ENCODE measurements at places on chromosomes 12 and 14.

GRCh38 chr12:121162384-121162783 is 29.7 kb downstream of the P2RX7 start:
- DNase-seq = no peak

GRCh38 chr14:99685596-99685995 is 1.5 kb downstream of the CYP46A1 start:
- no peak for DNase-seq

GRCh38 chr12:109461049-109461845 is 15.9 kb downstream of the KCTD10 start:
- peak; percentile 16 for DNase-seq

GRCh38 chr14:84465880-84466279 is 1064.1 kb upstream of the FLRT2 start:
- DNase-seq = no peak

DNA sequence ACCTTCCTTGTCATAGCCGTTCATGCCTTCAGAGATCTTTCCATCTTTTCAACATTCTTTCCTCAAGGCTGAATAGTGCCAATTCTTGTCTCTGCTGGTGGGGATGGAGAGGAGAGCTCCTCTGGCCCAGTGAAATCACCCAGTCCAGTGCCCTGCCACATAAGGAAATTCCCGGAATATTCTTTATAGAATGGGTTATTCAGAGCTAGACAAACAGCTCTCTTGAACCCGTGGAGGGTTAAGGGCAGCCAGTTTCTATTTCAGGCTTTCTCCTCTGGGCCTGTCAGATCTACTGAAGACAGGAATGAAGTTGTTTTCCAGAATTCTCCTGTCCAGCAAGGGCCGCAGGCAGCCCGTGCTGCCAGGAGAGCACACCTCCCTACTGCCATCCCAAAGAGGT is 8.1 kb upstream of the NRIP2 start:
- DNase-seq = no peak

- DNase-seq = no peak
Measured at GRCh38 chr12:75955251-75955650, 76.3 kb downstream of the PHLDA1 start.

DNA sequence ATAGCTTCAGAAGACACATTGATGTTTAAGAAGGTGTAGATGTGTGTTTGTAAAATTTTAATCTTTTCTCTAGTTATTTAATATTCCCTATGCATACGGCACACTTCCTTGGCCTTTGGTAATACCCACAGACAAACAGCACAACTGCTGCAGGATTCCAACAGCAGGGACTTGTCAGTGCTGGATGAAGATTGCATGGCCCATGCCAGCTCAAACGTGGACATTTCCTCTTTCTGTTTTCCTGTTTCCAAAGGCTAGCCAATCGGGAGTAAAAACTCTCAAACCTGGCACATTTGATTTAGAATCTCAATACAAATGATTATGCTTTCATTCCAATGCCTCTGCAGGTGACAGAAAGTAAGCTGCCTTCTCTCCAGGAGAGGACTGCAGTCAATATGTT is 22.5 kb upstream of the PDE3A start:
- no peak for DNase-seq

- no peak for DNase-seq
Measured at GRCh38 chr14:67577909-67578749, 21.9 kb downstream of the PIGH start.

DNA sequence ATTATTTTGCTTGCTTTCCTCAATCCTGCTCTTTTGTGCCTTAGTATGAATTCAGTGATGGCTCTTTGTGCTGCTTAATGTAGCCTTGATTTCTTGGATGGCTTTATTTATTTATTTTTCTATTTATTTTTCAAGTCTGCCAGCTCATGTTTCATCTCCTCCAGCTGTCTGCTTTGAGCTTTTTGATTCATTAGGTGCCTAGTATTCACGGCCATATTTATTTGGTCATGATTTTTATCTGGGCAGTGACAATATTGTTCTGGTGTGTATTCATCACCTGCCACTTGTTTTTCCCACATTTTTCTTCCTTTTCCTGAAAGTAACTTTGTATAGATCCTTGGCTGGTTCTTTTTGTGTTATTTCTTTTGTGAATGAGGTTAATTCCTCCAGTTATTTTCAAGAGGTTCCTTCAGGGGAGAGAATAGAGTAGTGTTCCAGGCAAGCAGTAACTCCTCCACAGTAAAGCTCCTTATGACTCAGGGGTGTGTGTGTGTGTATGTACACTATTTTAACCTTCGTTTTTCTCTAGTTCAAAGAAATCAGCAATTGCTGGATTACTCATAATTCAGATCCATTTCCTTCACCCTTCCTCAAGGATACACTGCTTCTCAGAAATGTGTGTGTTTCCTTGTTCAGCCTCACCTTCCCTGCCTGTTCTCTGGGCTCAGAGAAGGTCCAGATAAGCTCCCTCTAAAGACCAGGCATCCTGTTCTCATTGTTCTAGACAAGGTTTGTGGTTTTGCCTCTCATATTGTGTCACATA is 51.6 kb upstream of the PMCH start:
- DNase-seq = no peak

DNA sequence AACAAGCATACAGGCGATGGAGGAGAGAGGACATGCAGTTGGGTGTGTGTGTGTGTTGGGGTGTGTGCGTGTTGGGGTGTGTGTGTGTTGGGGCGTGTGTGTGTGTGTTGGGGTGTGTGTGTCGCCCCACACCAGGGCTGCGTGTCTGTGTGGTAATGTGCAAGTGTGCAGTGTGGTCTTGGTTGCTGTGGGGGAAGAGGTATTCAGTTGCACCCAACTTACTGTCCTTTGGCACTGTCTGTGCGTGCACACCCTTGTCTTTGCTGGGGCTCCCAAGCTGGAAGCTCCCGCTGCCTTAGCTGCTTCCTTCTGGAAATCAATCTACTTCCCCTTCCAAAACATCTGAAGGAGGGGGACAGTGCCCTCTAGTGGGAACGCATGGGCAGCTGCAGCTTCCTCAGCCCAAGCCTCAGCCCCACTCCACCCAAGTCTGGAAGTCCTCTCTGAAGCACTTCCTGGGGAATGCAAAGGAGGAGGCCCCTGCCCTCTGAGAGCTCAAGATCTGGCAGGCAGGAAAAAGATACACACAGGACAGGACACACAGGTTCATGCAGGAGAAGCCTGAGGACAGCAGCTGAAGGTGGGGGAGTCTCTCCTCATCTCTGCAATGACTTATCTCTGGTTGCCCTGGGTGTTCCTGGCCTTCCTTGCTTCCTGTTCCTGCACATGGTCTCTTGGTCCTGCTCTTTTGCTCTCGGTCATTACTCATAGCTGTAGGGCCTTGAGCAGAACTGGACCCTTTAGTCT is 13.1 kb downstream of the ASIC1 start:
- peak; percentile 72 for DNase-seq

DNA sequence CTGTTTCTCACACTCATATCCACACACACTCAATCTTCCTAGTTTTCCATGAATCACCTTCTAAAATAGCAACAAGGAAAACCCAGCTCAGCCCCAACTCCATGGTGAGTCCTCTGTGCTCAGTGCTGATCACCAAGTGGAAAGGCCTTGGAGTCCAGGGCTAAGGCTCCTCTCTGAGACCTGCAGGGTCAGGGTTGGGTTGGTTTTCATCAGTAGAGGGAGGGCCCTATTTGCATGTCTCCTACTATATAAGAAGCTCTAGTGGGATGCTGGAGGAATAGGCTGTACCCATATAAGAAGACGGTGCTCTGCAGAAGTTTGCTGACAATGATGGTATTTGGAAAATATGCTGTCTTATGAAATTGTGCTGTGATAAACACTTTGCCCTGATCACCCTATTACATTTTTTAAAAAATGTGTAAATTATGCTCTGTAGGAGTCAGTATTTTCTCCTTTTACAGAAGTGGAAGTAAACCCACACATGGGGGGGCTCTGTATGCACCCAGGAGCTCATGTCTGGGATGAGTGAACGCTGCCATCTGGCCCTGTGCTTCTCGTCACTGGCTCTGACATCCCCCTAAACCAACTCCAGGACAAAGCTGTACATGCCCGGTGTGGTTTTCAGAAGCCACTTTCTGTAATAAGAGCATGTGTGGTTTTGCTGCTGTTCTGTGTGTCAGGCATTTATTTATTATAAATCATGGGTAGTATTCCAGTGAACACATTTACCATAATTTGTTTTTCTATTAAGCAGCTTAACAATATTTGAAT is 536.3 kb downstream of the TMEM121 start:
- DNase-seq = no peak

DNA sequence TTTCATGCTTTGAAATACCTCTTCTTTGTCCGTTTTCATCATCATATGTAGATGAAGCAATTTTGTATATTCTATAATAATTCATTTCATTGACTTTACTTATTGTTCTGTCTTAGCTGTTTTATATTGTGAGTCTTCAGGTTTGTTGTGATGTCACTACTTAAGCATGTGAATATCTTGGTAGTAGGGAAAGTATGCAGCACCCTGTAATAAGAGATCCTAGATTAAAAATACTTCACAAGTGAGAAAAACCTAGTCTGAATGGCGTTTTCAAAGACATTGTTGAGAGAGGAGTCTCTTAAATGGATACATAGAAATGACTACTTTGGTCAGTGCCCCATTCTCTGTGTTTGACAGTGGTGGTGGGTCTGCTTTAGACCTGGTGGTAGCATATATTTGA is 61.4 kb downstream of the SLC16A7 start:
- no peak for DNase-seq

DNA sequence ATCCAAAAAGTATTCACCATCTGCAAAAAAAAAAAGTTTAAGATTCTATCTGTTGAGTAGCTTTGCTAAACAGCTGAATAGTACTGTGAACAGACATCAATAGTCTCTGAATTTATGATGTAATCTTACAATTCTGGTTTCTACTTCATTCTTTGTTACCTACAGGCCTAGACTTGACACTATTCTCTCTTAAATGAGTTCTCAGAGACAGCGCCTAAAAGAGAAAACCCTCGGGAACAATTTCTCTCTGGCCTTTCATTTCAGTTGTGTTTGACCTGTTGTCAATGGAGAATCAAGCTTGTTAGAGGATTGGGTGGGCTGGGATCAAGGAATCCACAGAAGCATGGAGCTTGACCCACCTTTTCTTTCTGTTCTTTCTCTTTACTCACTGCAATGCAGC is 5.9 kb upstream of the TWF1 start:
- DNase-seq = no peak

DNA sequence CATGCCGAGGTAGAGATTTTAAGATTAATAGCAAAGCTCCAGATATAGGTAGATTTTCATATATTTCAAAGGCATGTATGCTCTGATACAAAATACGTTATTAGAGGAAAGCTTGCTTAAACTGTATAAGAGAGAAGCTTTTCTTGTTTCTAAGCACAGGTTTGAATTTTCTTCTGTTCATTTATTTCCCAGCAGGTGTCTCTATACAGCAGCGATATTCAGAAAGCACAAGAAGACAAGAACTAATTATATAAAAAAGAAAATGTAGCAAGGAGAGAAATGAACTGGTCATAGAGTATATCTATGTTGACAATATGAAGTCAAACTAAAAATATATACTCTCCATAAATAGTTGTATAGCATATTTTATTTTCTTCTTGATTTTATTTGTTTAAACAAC is 307.4 kb upstream of the NOVA1 start:
- DNase-seq = no peak

GRCh38 chr12:15687583-15687982 is 101.6 kb downstream of the EPS8 start:
- no peak for DNase-seq

DNA sequence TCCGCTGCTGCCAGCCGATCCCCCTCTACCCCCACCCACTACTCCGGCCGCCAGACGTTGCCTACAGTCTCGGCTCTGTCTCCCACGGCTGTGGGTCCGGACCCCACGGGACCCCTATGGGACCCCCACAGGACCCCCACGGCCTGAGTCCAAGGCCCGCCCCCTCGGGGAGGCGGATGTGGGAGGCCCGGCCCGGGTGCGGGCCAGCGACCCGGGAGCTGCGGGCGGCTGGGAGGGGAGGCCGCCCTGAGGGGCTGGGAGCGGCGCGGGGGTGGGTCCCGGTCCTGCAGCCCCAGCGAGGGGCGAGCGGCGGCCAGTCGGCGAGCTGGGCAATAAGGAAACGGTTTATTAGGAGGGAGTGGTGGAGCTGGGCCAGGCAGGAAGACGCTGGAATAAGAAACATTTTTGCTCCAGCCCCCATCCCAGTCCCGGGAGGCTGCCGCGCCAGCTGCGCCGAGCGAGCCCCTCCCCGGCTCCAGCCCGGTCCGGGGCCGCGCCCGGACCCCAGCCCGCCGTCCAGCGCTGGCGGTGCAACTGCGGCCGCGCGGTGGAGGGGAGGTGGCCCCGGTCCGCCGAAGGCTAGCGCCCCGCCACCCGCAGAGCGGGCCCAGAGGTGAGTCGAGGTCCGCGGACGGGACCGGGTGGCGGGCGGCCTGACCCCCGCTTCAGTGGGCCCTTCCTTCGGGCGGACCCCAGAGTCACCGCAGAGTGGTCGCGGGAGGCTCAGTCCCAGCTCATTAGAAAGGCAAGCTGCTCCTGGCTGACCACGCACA is at the start of gene ACVRL1:
ACVRL1 (plus strand) TSS at position 422 of the 773 bp plus-strand sequence. CDS start 4,971 bp downstream, outside the sequence.
- DNase-seq = no peak

- DNase-seq = peak; percentile 42
Measured at GRCh38 chr12:29783773-29784666, at the start of gene TMTC1. TMTC1 (minus strand) TSS chr12:29783942; CDS start chr12:29783751, 191 bp downstream.

DNA sequence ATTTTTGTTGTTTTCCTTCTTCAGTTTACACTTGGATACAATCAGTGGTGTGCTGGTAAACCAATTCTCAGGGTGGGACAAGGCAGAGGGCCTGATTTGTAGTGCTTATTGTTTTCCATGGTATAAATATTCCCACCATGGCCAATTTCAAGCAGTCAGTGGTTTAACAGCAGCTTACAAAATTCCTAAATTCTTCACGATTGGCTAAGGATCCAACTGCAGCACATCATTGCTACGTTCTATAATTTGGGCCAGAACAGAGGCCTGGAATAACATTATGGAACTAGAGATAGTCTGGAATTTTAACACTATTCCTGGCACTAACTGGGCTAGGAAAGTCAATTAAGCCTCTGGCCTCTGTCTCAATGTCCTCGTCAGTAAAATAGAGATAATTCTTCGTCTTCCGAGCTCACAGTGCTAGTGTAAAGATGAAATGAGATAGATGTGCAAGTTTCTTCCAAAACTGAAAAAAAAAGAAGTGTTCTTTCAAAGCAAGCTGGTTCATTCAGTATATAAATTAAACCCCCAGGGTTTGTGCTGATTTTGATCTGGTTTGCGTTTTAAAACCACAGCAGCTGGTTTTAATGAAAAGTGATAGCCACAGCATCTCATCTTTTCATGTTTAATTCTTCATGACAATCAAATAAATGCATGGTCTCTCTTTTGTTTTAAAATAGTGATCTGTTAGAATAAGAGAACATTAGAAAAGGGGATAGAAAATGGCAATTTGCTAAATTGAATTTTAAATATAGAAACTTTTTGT is 104.1 kb downstream of the EPS8 start:
- no peak for DNase-seq

DNA sequence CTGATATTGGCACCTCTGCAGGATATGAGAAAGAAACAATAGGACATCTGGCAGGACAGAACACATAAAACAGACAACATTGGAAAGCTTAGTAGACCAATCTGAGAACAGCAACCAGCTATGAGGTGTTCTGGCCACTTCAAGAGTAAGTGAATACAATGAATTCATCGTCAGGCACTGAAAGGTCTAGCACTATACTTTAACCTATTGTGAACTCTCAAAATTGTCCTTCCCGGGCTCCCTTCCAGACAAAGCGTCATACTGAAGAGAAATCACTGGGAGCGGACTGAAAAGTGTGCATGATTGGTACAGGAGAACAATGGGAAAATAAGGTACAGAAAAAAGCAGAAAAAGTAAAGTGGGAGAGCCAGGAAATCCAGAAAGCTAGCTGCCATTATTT is 75.8 kb downstream of the LRP6 start:
- DNase-seq = no peak

Data from RPMI8226 (cell line).